ENCODE measurements at places on chromosomes 12 and 14.

GRCh38 chr12:15732341-15733061, 56.7 kb downstream of the EPS8 start:
- no peak for DNase-seq

GRCh38 chr12:119678459-119678858, 10.5 kb downstream of the PRKAB1 start:
- DNase-seq, result no peak

DNA sequence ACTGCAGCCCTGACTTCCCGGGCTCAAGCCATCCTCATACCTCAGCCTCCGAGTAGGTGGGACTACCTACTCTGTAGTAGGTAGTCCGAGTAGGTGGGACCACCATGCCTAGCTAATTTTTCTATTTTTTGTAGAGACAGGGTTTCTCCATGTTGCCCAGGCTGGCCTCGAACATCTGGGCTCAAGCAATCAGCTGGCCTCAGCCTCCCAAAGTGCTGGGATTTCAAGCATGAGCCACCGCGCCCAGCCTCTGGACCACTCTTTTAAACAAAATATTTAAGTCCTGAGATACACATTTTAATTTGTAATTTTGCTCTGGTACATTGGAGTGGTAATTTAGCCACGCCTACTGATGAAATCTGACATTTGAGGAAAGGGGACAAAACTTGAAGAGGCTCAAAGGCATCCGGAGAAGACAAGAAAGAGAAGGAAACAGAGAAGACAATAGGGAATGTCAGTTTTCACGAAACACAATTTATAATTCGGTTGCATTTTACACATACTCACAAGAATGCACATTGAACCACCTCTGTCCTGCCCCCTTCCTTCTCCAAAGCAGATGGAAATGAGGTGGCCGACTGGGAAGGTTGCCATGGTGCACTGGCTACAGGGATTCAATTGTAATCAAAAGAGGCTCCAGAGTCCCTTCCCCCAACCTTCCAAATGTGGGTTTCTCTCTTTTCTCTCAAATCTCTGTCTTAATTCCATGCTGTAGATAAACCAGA, 9.7 kb upstream of the TUBA1A start:
- peak; percentile 53 for DNase-seq

DNA sequence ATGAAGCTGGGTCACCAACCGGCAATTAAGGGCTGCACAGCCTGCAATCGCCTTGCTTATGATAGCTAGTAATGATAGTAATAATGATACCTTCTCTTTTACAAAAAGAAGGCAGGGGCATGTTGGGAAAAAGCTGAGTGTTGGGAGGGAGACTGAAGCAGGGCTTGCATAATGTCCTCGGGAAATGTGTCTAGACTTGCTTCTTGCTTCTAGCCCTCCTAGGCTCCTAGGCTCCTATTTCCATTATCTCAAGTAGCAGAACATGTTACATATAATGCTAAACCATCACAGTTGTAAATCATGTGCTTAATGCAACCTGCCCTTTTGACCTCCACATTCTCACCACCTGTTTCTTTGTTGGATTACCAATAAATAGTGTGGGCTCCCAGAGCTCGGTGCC, 18.7 kb downstream of the RERGL start:
- no peak for DNase-seq

- DNase-seq, result no peak
These were observed 9.5 kb upstream of the BCL7A start for GRCh38 chr12:122012184-122012583.

DNA sequence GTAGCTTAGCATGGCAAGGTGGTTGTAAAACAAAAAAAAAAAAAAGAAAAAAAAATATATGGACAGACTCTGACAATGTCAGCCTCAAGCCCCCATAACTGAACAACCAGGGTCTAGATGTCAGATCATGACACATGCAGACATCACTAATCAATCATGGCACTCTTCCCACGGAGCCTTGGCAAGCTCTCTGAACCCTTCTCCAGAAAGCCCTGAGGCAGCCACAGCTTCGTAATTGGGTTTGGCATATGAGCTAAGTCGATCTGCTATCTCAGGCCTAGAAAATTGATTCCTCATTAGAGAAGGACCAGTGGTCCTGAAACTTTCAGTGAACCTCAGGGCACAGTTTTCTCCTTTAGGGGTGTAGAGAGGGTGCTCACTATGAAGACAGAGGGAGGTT, 112.2 kb downstream of the GPR135 start:
- DNase-seq, result no peak

GRCh38 chr14:68593806-68594536, 198.9 kb downstream of the ZFP36L1 start:
- no peak for DNase-seq

DNA sequence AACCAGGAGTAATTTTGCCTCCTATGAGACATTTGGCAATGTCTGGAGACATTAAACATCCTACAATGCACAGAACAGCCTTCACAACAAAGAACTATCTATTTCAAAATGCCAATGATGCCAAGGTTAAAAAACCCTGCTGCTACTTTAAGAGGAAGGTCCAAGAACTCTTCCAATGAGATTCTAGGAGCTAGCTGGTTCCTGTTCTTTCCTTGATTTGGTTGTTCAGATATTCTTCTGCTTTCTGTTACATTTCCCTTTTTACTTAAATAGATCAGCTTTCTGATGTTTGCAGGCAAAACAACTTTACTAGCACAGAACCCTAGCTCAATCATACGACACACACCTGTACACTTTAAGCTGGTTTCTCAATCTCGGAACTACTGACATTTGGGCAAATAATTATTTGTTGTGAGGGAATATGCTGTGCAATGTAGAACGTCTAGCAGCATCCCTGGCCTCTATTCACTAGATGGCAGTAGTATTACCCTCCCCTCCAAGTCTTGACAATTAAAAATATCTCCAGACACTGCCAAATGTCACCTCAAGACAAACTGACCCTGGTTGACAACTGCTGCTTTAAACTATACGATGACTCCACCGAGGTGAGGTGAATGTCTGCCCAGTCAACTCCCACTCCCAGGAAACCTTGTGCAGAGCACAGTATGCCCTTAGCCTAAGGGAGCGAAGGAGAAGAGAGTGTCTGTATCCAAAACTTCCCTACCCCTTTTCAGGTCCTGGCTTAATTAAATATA, 4.4 kb downstream of the BLTP3B start:
- DNase-seq, result no peak

DNA sequence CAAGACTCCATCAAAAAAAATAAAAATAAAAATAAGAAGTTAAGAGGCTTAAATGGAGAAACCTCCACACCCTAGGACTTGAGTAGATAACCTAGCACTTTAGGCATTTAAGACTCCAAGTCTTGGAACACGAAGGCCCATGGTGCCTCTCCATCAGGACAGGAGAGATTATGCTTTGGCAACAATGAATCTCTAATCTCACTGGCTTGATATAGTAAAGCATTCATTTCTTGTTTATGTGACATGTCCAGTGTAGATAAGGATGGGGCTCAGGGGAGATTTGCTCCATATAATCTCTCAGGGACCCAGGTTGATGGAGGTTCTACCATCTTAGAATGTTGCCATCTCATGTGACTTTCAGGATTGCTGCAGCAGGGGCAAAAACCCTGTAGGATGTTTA, 117.7 kb upstream of the FUT8 start:
- DNase-seq, result no peak
